ENCODE measurements at places on chromosomes 3 and 15.
A peak's percentile ranks its signal among the peaks of the same experiment; 100 is the strongest.

DNA sequence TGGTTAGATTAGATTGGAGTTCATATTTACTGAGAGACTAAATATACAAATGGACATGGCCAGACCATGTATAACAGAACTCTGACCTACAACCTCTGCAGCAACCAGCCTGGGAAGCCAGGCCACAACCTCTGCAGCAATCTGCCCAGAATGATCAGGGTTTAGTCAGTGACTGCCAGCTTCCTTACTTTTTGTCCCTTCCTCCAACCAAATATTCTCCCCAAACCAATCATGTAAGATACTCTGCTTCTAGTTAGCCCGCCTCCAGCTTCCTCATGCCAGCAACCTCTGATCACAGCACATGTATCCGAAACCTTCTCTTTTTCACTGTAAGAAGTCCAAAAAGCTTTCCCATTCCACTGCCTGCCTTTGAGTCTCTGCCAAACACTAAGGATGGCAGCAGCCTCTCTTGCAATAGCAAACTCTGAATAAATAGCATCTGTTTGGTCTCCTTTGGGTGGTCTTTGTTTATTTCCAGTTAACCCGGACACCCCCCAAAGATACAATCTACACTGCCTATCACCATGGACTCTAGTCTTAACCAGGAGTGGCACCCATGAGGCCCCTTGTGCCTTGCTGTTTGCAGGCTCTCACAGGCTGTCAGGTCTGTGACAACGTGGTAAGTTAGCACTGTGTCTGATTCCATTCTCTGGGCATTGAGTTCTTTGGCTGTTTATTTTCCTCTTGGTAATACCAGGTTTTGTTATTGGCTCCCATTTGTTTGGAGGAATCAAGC is 102.2 kb downstream of the ERC2 start:
- no peak for DNase-seq

DNA sequence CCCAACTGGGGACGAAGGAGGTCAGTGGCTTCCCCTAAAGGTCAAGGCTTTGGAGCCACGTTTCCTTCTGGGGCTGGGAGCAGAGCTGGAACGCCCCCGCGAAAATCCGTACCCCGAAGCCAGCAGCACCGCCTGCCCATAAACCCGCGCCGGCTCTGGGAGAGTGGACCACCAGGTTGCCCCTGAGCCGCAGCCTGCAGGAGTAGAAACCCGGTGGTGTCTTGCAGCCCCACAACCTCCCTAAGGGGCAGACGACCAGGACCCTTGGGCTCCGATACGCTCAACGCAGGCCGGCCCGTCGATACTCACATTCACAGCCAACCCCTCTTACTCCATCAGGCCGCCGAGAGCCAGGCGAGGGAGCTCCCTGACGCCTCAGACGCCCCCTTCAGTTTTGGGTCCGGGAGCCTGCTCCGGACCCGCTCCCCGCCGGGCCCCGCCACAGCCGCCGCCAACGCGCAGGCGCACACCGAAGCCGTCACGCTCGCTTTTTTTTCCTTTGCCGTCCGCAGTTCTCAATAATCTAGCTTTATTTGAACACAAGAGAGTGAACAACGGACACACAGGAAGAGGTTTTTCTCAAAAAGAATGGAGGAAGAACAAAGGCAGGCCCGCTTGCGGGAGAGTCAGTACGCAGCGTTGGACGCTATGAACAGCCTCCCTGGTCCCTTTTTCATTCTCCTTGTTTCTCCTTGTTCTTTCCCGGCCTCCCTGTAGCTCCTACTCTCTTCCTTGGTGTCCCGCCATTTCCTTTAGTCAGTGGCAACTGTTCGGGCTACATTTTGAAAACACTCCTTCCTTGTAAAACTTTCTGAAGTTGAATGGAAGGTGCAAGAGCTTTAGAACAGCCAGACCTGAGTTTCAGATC is at the start of gene ZNF106:
ZNF106 (minus strand) TSS at position 471 of the 868 bp plus-strand sequence. CDS start 18,852 bp downstream, outside the sequence.
- peak; percentile 70 for DNase-seq

- no peak for DNase-seq
Observed at GRCh38 chr3:159233734-159234133, 431.9 kb downstream of the MFSD1 start.

DNA sequence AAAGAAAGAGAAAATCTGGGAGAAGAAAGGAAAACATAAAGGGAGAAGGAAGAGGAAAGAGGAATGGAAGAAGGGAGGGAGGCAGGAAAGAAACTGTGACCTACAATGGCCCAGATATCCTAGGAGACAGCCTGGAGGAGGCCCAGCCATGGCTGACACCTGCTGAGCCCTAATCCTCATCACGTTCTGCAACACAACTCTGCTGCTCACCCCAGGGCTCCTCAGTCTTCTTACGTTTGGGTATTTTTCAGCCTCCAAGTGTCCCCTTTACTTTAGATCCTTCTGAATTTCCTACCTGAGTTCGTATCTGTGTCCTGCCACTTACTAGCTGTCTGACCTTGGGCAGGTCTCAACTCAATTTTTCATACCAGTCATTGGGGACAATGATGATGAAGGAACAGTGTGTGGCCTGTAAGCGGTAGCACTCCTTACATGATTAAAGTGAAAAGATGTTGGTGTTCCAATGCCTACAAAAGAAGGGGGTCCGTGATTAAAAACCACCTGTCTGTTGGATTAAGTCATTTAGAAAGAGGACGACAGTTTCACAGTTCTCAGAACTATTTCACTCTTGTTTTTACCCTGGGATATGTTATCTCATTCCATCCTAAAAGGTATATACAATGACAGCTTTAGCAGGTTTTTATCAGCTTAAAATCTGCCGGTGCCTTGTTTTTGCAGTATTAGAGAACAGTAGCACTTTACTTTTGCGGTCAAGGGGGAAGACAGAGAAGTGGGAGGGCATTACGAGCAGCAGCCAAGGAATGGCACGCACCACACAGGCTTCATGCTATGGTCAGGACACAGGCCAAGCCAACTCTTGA is 47.4 kb downstream of the CCR4 start:
- no peak for DNase-seq

- DNase-seq: no peak
Observed at GRCh38 chr3:195251336-195252065, 19.5 kb downstream of the XXYLT1 start.

DNA sequence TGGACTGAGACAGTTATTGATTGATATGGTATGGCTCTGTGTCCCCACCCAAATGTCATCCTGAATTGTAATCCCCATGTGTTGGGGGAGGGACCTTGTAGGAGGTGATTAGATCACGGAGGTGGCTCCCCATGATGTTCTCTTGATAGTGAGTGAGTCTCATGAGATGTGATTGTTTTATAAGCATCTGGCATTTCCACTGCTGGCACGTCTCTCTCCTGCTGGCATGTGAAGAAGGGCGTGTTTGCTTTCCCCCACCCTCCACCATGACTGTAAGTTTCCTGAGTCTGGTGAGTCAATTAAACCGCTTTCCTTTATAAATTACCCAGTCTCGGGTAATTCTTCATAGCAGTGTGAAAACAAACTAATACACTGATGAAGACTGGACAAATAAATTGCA is 105.6 kb upstream of the MELTF start:
- DNase-seq: no peak

DNA sequence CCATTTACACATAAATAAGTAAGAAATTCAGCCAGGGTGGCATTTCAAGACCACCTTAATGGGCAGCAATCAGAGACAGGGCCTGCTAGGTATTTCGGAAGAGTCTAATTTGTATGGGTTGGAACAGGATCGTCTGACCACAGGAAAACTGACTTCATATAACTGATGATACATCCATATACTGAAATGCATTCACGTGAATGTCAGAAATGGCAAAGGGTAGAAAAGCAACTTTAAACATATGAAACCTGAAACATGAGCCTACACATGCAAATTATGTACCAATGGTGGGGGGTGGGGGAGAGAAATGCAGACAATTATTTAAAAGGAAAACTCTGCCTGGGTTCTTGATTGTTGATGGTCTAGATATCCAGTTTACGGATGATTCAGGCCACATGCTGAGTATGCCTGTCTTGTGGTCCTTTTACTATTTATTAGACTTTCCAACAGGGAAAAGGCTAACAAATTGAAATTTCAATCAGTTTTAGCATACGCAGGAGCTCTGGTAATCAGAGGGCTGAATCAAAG is 582.2 kb downstream of the FOXP1 start:
- DNase-seq: no peak

DNA sequence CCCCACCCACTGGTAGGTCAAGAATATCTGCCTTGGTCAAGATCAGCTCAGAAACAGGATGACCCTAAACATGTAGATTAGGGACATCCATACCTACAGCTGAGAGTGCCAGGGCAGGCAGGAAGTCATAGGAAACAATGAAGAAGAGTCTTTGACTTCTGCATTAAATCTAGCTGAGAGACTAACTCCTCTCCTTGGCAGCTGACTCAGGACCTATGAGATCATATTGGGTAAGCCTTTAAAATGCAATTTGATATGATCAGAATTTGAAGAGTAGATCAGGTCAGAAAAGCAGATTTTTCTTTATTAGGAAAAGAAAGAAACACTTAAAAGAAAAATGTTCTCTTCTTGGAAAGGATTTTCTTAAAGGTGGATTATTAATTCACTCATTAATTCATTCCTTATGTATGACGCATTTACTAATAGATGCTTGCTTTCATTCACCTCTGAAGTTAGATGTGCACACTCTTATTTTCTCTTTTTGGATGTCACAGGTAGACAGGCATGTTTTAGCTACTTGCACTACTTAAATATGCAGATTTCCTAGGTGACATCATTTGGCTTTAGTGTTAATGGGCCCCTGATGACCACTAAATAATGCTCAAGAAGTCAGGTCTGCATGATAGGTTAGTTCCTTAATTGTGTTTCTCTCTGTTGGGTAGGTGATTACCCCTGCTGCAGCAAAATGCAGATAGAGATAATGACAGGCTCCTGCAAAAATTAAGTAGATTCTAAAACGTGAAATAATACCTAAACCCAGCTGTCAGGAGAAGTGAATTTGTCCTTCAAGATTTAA is 35.7 kb upstream of the GSK3B start:
- no peak for DNase-seq

DNA sequence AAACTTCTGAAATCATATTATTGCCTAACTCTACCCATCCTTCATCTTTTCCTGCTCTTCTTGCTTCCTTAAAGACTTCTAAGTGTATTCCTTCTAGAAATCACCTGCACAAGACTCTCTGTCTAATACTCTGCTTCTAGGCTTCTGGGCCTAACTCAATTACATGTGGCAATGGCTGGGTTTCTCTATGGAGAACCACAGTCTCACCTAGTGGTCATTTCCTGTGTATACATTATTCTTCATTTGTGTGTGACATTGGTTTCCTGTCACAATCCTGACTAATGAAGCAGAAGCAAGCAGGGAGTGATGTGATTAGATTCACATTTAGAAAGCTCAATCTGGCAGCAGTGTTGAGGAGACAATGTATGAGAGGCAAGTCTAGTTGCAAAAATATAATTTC is 16.9 kb upstream of the CLDN1 start:
- DNase-seq: no peak

DNA sequence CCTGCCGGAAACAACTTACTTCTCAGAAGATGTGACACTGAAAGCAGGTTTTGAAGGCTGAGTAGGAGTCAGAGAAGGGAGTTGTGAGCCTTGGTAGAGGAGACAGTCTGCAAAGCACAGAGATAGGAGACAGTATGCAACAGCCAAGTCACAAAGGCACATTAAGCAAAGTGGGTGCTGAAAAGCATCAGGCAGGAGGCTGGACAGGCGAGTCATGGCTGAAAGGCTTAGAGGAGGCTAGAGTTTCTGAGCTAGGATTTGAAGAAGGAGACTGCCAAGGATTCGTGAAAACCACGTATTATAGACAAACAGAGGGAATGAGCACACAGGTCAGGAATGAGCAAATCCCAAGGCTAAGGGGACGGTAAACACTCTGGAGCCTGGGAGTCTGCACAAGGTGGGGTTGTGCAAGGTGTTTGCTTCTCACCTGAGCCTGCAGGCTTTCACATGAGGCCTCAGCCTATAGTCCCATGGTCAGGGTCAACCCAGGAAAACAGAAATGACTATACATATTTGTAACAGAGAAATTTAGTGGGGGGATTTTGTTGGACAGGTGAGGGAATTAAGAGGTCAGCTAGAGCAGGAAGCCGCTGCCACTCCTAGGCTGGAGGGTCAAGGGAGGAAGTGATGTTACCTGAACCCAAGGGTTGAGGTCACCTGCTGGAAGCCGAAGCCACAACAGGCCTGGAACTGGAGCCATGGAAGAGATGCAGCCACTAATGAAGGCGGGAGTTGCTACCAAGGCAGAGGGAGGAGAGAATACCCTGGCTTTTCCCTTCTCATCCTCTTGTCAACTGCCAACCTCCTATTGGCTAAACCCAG is 23.1 kb upstream of the TRIM71 start:
- DNase-seq: no peak

DNA sequence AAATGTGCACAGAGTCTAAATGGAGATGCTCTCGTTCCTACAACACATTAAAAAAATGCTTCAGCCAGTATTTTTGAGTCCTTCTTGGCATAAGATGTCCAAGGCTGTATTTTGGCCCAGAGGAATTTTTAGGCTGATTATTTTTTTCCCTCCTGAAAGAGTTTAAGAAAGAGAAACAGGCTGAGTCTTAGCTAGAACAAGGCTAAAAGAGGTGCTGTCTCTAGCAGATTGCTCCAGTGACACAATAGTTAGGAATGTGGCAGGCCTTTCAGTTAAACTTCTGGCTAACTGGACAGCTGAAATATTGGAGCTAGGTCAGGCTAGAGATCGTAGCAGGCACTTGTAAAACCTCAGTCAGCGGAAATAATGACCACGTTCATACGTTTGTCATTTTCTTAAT is 271.4 kb upstream of the RARB start:
- no peak for DNase-seq

DNA sequence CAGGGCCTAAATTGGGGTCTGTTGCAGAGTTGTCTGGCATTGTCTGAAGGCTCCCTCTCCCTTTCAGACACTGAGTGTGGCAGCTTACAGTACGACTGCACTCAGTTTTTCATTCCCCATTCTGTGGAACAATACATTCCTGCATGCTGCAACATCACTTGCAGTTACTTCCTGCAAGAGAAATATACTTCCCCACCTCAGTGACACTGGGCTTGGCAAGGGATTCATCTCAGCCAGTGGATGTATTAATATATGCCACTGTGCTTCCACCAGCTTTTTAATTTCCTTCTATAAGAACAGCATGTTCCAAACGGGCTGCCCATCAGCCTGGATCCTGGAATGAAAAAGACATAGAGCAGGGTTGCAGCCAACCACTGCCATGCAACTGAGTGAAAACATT is 23.1 kb downstream of the B3GALNT1 start:
- no peak for DNase-seq

DNA sequence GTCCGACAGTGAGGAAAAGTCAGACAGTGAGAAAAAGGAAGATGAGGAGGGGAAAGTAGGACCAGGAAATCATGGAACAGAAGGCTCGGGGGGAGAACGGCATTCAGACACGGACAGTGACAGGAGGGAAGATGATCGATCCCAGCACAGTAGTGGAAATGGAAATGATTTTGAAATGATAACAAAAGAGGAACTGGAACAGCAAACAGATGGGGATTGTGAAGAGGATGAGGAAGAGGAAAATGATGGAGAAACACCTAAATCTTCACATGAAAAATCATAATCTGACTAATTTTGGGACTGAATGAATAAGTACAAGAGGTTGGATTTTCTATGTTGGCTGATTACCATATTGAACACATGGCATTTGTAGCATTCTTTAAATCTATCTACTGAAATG is 26.2 kb downstream of the SEC62 start:
- no peak for DNase-seq

GRCh38 chr15:63226155-63226883 is 36.9 kb downstream of the RAB8B start:
- DNase-seq: no peak

GRCh38 chr3:100039075-100039474 is 75.2 kb downstream of the FILIP1L start:
- no peak for DNase-seq

All from GF-D8 (cell line).